NCI-H748 treated with DMSO at 0.1 percent for 48 hours (cell line): ENCODE measurements at places on chromosomes 4 and X.

- no peak for DNase-seq
Measured at GRCh38 chr4:81512001-81512756, 40.5 kb upstream of the RASGEF1B start.

DNA sequence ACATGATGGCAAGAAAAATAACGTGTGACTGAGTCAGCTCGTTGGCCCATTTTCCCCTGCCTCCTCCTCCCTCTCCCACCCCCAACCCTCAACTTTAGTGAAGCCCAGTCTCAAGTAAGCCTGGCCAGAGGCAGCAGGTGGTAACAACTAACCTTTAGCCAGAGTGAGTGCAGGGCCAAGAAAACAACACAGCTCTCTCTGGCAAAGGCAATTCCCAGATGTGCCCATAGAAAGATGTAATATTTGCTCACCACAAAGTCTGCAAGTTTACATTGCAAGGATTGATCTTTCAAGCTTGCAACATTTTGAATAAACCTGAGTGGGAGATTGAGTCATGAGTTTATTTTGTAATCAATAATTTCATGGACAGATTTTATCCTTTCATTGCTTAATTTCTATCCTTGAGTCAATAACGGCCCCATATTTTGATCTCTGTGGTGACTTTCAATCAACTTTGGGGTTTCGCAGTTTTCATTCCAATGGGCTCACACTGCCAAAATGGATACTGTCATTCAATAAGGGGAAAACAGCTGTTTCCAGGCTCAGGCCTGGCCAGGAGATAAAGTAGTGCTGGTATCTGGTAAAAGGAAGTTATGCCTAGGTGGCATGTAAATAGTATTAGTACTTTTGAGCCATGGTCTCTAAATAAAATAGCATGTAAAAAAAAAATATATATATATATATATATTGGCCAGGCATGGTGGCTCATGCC is 130.7 kb upstream of the TMEM164 start:
- DNase-seq, result no peak

DNA sequence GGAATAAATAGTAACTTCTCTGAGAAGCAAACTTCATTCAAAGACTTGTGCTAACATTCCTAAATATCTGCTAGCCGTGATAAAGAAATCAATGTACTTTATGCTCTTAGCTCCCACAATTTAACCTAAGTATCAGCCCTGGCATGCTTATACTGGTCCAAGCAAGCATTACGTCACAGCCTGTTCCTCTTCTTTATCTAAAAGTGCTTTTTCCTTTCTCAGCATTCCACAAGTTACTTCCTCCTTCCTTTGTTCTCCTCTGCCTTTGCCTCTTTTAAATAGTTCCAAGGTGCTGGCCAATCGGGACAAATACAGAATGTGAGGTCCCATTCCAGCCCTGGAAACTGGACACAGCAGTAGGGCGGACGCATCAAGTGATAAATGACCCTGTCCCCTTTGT is 249.6 kb downstream of the DHRSX start:
- no peak for DNase-seq

DNA sequence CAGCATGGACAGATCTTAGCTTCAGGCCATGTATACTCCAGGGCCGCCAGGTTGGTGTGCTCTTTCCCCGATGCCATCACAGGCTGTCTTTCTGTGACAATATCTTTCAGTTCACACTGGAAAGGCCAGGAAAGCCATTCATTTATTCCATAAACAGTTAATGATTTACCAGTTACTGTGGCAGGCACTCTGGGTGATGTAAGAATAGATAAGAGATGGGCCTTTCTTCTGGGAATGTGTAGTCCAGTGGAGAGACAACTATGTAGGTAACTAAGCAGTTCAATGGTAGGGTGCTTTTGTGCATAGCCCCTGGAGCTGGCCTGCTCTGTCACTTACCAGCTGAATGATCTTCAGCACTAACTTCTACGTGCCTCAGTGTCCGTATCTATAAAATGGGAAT is 46.3 kb upstream of the LEF1 start:
- no peak for DNase-seq

DNA sequence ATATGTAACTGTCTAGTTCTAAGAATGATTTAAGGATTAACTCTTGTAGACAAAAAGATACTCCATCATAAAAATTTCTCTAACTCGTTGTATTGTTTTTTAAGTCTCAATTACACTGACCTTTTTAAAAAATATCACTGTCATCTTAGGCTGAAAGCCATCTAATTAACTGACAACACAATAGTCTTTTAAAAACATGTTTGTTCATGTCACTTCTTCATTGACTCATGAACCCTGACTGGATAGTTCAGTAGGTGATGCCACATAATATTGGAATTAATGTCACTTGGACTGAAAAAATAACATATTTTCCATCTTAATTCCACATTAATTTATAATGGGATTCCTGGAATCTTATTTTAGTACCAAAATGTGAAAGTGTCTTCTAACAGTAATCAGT is 179.3 kb downstream of the ADGRL3 start:
- no peak for DNase-seq

- DNase-seq, result no peak
Measured at GRCh38 chrX:47482065-47482511, 934 bp downstream of the ZNF41 start.

GRCh38 chr4:164700471-164700870 is 53.5 kb upstream of the SMIM31 start:
- peak; percentile 25 for DNase-seq

DNA sequence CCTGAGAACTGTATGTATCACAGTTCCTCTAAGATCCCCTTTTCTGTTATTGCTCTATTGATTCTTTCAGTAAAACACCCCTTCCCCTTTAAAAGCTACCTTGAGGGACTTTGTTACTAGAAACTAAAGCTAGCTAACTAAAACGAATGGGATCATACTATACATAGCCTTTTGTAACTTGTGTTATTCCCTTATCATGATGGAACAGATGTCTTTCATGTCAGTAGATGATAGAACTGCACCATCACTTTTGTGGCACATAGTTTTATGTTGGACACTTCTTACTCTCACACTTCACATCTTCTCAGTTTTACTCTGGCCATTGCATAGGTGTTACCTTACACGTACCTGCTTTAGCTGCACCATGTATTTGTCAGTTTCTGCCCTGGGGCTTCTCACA is 46.6 kb upstream of the PGRMC2 start:
- DNase-seq, result no peak

GRCh38 chr4:74540193-74540592 is 95.3 kb downstream of the AREG start:
- DNase-seq, result no peak

DNA sequence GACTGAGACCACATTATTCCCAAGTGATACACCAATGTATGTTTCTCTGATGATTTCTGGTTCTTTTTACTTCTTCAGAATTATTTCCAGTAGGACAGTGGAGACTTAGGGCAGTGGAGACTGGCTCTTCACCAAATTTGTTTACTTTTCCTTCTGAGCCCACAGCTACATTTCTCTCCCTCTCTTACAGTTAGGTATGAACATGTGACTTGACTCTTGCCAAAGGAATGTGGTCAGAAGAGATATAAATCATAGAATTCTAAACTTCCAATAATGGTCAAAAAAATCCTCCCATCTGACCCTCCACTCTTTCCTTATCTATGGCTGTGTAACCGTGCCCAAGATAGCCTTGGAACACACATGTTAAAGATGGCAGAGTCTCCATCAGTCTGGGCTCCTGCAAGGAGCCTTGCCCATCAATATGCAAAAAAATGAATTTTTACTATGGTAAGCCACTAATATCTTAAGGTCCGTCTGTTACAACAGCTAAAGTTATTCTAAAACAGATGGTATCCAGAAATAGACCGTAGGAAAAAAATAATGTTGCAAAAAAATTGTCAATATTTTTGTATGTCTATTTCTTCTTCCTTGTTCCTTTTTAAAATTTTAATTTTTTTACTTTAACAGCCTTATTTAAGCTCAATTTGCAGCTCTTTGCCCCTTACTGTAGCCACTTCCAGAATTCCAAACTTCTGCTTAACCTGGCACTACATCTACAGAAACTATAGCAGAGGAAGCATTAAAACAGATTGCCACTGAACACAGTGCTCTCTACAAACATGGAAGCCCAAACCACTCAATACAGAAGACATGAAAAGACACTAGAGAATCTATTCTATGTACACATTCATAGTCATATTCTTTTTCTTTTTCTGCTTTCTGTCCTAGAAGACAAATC is 260.7 kb downstream of the COL25A1 start:
- no peak for DNase-seq

- no peak for DNase-seq
Measured at GRCh38 chr4:128525992-128526630, 238.5 kb upstream of the PGRMC2 start.

GRCh38 chr4:39770969-39771724 is 73.2 kb downstream of the UBE2K start:
- DNase-seq, result no peak

DNA sequence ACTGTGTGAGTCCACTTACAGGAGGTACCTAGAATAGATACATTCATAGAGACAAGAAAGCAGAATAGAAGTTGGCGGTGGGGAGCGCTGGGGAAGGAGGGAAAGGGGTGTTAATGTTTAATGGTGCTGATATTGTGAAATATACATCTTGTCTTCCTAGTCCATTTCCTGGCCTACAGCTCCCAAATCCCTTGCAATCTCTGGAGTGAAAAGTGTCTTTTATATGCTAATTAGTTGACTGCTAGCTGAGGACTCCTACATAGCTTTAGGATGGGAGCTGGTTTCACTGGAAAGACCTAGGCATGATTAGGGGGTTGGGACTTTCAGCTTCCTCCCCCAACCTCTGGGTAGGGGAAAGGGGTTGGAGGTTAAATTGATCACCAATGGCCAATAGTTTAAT is 36.0 kb downstream of the FUNDC1 start:
- DNase-seq, result no peak

- no peak for DNase-seq
Measured at GRCh38 chr4:76665153-76665552, 230.1 kb downstream of the SHROOM3 start.

DNA sequence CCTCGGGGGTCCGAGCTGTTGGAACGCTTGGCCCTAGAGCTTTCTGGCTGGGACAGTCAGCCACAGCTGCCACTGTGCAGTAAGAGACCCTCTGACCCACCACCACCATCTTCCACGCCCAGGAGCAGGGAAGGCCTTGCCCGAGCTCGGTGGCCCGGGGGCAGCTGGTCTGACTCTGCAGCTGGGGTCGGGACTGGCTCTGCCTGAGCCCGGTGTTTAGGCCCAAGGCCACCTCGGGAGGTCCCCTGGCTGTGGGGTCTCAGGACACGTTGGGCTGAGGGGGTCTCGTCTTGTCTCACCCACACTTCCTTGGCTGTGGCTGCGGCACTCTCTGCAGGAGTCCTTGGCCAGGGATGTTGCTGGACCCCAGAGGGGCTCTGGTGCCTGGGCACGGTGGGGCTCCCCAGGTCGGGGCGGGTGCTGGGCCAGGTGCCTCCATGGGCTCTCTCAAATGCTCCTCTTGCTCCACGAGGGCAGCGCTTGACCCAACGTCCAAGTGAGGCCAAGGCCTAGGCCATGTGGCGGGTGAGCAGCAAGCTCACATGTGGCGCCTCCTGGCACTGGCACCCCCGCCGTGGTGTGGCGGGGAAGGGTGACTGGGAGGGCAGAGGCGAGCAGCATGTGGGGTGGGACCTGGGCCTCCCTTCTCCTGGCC is 22.9 kb downstream of the DOK7 start:
- no peak for DNase-seq

GRCh38 chr4:83180431-83180968 is 66.0 kb upstream of the PLAC8 start:
- DNase-seq, result no peak

GRCh38 chr4:5622596-5622995 is 85.8 kb downstream of the EVC2 start:
- DNase-seq, result no peak

DNA sequence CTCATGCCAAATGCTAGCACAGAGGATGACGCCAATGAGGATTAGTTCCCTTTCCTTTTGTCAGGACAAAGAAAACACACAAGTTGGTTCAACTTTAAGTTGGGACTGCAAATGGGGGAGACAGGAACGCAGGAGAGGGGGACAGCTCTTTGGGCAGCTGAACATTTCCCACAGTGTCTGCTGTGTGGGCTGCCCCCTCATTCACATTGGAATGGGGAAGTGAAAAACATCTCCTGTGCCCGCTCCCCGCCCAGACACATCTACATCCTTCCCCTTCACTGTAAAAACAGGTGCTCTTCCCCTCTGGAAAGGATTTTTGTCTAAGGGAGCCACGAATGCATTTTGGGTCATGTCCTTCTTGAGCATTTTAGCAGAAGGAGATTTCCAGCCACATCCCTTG is 44.5 kb upstream of the TBC1D9 start:
- no peak for DNase-seq

DNA sequence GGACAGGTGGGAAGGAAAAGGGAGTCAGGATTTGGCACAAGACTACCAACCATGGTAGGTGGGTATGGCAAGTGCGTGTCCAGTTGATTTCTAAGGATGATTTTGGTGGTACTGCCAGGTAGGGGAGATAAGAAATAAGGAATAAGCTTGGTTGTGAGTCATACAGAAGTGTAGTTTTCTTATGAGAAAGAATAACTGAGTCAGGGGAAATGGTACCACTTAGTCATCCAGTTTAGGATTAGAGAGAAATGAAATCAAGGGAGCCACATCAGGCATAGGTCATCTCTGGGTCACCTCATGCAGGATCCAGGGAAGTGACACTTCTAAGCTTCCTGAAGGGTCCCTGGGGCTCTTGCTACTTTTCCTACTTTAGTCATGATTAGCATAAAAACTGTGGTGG is 107.1 kb upstream of the C1GALT1C1 start:
- no peak for DNase-seq

- no peak for DNase-seq
Measured at GRCh38 chrX:19535476-19535875, 20.2 kb upstream of the MAP3K15 start.

- DNase-seq, result no peak
Measured at GRCh38 chr4:100483796-100484195, 34.0 kb downstream of the EMCN start.

DNA sequence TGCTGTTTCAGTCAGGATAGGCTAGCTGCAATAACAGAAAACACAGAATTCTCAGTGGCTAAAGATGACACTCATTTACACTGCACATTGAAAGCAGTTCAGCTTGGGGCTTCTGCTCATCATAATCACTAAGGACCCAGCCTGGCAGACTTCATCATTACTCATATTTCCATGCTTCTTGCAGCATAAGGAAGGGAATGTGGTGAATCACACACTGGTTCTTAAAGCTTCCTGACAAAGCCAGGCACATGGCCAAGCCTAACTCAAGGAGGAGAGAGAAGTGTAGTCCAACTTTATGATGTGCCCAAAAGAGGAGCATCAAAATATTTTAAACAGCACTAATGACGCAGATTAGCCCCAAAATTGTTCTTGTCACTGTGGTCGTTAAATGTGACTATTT is 186.5 kb downstream of the BANK1 start:
- no peak for DNase-seq
